ENCODE measurements at places on chromosomes 2 and 18. TPM values are rescaled to one million over a fixed set of nuclear protein-coding genes. Genes with fewer than 3 reads are reported as not detected.

Gene RAB6D
- total RNA-seq = not detected

DNA sequence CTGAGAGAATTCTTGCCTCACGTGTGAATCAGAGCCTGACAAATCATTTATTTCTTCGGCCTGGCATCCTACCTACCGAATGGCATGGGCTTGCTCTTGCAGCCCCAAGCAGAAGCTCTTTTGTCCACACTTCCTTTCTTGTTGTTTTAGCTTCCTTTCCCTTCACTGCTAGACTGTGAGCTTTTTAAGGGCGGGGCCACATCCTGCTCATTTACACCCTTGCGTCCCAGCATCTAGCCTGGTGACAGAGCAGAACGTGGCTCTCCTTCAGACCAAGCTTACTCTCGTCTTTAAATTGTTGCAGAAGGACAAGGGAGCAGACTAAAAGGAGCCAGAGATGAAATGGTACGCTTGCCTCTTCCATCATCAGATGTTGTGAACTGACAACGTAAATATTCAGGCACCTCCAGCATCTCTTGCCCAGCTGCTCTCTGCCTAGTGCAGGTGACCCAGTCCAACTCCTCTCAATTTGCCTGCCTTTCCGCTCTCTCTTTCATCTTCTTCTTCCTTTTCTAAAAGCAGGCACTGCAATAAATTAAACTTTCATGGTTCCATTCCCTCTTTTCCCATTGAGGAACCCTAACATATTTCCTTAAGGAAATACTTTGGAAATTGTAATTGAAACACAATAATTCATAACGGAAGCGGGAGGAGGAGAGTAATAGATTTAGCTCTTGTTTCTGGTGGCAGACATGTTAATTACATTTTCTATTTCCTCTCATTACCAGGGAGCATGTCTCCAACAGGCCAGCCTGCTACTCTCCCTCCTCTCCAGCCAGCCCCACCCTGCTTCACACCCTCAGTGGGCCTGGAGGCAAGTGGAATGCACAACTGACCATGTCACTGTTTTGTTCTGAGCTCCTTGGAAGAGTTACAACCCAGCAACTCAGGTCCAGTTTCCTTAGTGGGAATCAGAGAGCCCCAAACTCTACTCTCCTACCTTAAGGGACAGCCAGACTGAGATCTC is 228.1 kb upstream of the TRIB2 start:
- no peaks in the 10 kb centered on the region for H3K27me3 ChIP-seq
- no peak overlapping the region for H3K4me3 ChIP-seq
- H3K27ac ChIP-seq = peak overlapping the region; percentile 48
- H3K36me3 ChIP-seq = no peaks in the 10 kb centered on the region
- peak; percentile 67 for DNase-seq
- H3K4me1 ChIP-seq = peaks cover 58% of the 10 kb centered on the region

DNA sequence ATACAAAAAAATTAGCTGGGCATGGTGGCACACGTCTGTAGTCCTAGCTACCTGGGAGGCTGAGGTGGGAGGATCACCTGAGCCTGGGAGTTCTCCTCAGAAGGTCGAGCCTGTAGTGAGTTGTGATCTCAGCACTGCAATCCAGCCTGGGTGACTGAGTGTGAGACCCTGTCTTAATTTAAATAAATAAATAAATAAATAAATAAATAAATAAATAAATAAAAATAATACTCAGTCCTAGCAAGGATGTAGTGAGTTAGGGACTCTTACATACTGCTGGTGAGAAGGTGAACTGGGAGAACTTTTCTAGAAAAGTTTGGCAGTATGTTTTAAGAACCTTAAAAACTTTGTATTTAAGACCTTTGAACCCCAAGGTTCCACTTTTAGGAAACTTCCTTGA is 230.0 kb downstream of the CLIP4 start:
- H3K36me3 ChIP-seq = no peaks in the 10 kb centered on the region
- no peak overlapping the region for H3K4me3 ChIP-seq
- H3K27ac ChIP-seq = no peak overlapping the region
- peaks cover 12% of the 10 kb centered on the region for H3K27me3 ChIP-seq
- DNase-seq = no peak
- no peaks in the 10 kb centered on the region for H3K4me1 ChIP-seq

- no peaks in the 10 kb centered on the region for H3K27me3 ChIP-seq
- peak within 1 kb of the TSS; percentile 95 for H3K27ac ChIP-seq
- peak within 1 kb of the TSS; percentile 96 for H3K4me3 ChIP-seq
- H3K4me1 ChIP-seq = peaks cover 22% of the 10 kb centered on the region
These were observed at the start of gene B3GNT2 for GRCh38 chr2:62195421-62196277. Gene B3GNT2, plus strand, starts transcription at chr2:62196115. Its CDS starts 26,106 bp downstream, at chr2:62222221.

Gene FAM161A
- 6.5 TPM for total RNA-seq

DNA sequence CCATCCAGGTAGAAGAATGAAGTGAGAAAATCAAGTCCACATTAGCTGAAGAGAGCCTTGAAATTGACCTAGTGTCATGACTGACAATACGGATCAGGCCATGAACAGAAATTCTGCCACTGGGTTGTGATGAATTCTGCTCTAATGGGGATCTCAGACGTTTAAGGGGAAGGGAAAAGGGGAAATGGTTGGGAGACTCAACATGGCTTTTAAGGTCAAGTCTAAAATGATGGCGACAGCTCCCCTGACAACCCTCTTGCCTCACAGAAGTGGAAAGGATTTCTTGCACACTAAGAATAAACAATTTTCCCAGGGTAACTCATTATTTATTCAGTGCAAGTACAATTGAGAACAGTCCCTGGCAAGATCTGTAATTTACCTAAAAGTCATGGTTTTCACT is 302.5 kb upstream of the ACVR2A start:
- no peak overlapping the region for H3K27ac ChIP-seq
- H3K36me3 ChIP-seq = no peaks in the 10 kb centered on the region
- DNase-seq = no peak
- no peaks in the 10 kb centered on the region for H3K27me3 ChIP-seq
